DMS153 (cell line): ENCODE measurements at places on chromosomes 6 and 20.

GRCh38 chr20:16613954-16614353, 40.7 kb upstream of the KIF16B start:
- no peak for DNase-seq

DNA sequence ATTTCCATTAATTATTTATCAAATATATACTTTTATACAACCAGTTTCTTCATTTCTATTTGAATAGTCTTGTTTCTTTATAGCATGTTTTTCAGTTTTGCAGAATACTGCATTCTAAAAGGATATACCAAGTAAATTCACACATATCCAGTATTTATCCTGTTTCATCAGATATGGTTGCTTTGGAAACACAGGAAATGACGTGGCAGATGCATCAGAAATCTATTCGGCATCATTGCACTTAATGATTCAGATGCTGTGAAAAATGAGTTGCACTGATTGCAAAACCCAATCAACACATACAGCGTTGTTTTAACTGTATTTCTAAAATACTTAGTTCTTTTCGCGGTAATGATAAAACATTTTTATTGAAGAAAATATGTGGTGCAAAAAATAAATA, 594.9 kb downstream of the CDH26 start:
- DNase-seq, result no peak

DNA sequence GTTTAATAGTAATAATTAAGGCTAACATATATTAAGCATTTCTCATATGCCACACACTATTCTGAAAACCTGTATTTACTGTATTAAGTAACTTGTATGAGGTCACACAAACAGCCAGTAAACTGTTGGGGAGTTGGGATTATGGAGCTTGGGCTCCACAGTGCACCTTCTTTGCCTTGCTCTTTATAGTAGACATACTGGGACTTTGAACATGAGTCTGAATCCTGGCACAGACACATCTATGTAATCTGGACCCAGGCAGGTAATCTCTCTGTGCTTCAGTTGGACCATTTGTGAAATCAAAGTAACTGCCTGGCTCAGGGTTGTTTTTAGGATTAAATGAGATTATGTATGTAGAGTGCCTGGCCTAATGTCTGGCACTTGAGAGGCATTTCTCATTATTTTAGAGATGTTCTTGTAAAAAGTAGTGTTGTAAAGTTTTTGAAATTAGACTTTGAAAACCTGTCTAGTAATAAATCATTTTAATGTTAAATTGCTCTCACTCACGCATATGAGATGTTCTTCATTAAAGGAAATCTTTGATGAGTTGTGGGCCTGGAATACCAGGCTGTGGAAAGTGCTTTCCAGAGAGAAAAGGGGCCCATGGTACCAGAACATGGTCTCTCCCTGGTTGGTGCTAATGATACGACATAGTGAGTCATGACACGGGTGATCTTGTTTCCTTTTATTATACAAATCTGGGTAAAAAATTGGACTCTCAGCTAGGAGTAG, 34.3 kb downstream of the LRRC1 start:
- no peak for DNase-seq

DNA sequence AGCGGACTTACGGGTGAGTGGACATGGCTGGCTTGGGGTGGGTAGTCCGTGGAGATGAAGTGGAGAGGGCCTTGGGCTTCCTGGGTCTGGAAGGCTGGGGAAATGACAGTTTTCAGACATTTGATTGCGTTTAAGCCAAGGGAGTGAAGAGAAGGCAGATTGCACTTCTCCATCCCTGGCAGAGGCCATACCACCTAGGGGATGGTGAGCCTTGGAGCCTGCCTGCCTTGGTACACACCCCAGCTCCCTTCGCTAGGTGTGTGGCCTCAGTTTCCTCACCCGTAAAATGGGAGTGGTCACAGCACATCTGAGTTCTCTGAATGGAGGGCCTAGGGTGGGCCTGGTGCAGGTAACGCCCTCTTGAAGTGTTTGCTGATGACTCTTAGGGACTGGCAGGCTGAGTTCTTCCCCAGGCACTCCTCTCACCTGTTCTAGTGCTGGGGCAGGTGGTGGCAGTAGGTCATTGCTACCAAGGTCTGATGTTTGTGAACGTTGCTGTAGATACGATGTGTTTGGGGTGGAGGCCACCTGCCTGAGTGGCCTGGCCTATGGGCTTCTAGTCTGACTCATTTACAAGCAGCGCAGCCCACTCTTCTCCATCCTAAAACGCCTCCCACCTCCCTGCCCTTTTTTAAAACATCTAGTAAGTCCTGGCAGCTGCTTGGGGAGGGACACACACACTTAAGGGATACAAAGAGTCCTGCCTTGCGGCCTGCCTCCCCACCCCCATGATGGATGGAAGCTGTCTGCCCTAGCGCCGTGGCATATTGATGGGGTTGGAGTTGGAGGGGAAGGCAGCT, 2.3 kb downstream of the RBM38 start:
- peak; percentile 90 for DNase-seq

DNA sequence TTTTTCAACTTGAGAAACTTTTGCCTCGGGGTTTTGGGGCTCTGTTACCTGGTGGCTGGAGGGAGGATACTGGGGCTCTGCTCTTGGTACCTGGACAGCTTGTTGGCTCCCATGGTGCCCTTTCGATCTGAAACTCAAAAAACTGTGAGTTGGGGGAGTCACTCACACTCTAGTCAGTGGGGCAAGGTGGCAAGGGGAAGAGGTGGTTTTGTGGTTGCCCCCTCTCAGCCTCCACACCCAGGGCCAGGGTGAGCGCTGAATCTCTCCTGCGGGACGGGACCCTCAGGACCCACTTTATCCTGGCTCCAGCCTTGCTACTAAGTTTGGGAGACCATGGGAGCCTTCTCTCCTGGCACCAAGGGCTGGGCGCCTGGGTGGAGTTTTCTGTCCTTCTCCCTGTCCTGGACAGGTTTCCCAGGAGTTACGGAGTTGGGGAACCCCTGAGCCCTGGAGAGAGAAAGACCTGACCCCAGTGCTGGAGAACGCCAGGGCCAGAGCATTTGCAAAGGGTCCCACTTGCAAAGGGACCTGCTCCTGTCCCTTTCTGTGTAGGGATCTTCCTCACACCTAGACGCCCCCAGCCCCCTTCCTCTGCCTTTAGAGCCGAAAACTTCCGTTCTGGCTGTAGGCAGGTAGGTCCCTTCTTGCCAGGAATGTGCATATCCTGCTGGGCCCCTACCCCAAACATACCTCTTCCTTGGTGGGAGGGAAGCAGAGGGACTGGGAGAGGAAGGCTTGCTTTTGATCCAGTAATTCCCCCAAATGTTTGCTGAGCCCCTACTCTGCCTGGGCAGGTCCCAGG, 2.9 kb downstream of the FOXP4 start:
- no peak for DNase-seq

DNA sequence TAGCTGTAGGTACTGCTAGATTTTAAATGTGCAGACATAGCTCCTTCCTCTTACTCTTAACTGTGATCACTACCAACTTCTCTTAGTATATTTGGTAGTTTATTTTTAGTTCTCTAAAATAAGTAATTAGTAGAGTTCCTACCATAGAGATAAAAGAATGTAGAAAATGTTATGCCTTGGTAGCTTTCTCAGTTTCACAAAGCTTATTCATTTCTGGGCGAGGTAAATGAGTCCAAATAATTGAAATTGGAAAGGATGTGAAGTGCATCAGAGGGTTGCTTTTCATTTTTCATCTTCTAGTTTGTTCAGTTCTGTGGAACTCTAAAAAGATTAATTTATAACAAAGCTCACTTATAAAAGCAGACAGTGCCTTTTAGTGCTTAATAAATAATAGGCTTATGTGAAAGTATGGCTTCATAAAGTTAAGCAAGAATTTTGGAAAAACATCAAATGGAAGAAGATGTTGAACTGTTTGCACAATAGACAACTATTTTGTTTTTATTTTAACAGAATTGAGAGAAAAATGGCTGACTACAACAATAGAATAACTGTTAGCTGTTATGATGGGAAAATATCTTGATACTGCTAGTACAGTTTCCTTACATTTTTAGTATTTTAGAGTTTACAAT, 303.7 kb downstream of the UTRN start:
- DNase-seq, result no peak

GRCh38 chr6:121858986-121859385, 423.5 kb downstream of the GJA1 start:
- no peak for DNase-seq

GRCh38 chr6:123316733-123317323, 319.9 kb downstream of the TRDN start:
- no peak for DNase-seq

GRCh38 chr20:41072190-41072863, 43.7 kb downstream of the TOP1 start:
- DNase-seq, result no peak

- no peak for DNase-seq
These were observed 100.6 kb upstream of the SALL4 start for GRCh38 chr20:51902933-51903332.

- no peak for DNase-seq
These were observed 17.8 kb downstream of the LRP11 start for GRCh38 chr6:149846321-149846720.

DNA sequence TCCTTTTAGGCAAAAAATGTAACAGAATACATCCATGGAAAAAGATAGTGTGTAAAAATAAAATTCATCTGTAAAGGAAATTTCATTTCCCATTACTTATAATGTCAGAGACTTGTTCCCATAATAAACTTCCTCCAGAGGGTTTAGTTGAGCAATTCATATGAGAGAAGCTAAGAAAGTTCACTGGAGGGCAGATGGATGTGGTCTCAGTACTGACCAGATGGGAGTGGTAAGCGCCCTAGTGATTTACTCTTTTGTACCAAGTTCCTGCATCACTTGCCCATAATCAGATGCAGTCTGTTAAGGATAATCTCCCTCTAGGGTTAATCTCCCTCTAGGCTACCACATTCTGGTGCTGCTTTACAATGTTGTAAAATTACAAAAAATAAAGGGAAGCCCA, 61.7 kb downstream of the ESF1 start:
- no peak for DNase-seq

DNA sequence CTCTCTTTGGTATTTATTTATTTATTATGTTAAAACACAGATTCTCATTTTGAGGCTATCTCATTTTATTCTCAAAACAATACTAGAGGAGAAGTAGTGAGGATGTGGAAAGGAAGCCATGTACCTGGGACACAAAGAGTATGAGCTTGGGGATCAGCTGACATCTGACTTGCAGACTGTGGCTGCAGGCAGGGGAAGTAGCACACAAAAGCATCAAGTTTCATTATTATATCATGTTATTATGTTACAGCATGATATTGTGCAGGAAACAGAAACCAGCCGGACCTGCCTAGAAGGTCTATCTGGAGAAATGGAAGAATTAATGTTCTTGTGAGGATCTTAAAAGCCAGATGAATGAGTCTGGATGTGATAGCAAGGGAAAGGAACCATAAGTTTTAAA, 248.2 kb downstream of the KHDC1L start:
- DNase-seq, result peak; percentile 44

DNA sequence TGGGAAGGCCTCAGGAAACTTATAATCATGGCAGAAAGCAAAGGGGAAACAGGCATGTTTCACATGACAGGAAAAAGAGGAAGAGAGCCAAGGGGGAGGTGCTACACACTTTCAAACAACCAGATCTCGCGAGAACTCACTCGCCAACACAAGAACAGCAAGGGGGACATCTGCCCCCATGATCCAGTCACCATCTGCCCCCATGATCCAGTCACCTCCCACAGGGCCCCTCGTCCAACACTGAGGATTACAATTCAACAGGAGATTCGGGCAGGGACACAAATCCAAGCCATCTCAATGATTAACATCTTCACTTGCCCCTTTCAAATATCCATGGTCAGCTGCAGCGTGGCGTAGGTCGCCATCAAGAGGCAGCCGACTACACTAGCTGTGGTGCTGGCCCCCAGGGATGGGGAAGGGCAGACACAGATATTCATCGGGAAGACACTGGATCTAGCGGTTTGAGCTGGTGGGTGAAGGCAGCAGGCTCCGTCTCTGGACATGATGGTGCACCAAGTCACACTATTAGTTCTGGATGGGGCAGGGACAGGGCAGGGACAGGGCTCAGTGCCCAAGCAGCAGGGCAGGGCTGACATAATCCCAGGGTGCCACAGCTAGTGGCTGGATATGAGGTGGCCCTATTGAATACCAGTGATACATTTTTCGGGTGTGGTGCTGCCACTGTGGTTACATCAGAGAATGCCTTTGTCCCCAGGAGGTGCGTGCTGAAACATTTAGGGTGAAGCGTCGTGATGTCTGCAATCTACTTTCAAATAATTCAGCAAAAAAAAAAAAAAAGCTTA, 31.6 kb downstream of the TUBB2B start:
- peak; percentile 84 for DNase-seq

DNA sequence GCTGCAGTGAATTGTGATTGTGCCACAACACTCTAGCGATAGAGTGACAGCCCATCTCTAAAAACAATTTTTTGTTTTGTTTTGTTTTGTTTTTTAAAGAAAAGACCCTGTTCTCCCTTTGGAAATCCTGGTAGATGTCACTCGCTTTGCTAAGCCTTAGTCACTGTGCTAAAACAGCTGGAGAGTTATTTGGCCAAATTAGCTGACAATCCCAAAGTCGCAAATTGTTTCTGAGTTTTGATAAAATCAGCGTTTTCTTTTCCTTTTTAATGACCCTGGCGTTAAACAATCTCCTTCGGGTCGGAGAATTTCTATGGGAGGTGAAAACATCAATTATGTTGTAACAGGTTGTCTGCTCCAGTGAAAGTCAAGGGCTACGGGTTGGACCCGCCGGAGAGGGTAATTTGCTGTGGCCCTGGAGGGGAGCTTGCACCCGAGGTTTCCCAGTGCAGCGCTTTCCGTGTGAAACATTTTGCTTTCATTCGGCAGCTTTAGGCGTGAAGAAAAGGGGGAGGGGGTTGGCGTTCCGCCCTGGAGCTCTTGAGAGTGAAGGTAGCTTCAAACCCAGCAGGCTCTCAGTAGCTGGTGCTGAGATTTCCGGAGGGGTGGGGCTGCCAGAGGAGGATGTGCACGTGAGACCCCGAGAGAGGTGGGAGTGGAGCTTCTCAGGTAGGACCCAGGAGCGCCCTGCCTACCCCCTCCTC, 296.6 kb downstream of the PHACTR1 start:
- DNase-seq, result no peak

DNA sequence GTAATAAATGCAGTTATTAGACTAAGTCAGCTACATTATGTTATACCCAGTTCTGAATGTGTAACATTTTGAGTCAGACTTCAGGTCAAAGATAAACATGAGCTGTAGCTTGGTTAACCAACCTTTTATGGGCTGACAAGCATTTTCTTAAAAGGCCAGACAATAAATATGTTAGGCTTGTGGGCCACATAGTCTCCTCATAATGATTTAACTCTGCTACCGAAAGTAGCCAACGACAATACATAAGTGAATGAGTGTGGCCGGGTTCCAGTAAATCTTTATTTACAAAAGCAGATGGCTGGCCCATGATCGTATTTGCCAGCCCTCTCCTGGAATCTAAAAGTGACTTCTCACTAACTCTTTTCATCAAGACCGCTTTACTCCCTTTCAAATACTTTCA, 49.9 kb downstream of the ATG5 start:
- no peak for DNase-seq

GRCh38 chr6:25341923-25342619, 62.9 kb downstream of the CARMIL1 start:
- DNase-seq, result no peak

DNA sequence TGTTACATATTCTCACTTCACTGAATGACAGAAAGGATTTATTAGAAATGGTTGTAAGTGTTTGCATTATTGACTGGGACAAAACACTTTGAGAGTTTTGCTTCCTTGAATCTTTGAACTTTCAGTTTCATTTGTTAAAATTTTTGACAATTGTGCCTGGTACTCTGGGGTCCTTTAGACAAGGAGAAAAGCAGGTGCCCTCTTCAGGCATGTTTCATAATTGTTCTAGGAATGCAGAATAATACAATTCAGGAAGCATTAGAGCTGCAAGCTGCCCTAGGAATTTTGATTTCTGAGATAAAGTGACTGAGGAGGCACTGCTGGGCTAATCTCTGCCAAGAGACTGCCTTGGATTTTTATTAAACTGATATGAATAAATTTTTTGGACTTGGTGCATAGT, 49.7 kb downstream of the TOP1 start:
- DNase-seq, result no peak
